Vagina (tissue), 2 donors: ENCODE measurements at places on chromosomes 6 and 20. TPM values are rescaled to one million over a fixed set of nuclear protein-coding genes. Genes with fewer than 3 reads are reported as not detected.

Gene MICB
- total RNA-seq = 3.2 TPM

Gene SMPDL3A
- 44.7 TPM for total RNA-seq

Gene GPLD1
- total RNA-seq = 15.7 TPM

Gene SMOC2
- 22.1 TPM for total RNA-seq

Gene GRM4
- not detected for total RNA-seq

- DNase-seq = no peak
These were observed 52.9 kb downstream of the ATP9A start for GRCh38 chr20:51715163-51715855.

GRCh38 chr6:16476861-16477260 lies 238.5 kb downstream of the GMPR start:
- DNase-seq = no peak

GRCh38 chr20:49610691-49611538 lies 43.0 kb upstream of the PTGIS start:
- no peak for DNase-seq

GRCh38 chr6:123777563-123777962 lies 26.1 kb upstream of the NKAIN2 start:
- DNase-seq = no peak

GRCh38 chr6:150312844-150313584 lies 55.8 kb upstream of the IYD start:
- DNase-seq = no peak

DNA sequence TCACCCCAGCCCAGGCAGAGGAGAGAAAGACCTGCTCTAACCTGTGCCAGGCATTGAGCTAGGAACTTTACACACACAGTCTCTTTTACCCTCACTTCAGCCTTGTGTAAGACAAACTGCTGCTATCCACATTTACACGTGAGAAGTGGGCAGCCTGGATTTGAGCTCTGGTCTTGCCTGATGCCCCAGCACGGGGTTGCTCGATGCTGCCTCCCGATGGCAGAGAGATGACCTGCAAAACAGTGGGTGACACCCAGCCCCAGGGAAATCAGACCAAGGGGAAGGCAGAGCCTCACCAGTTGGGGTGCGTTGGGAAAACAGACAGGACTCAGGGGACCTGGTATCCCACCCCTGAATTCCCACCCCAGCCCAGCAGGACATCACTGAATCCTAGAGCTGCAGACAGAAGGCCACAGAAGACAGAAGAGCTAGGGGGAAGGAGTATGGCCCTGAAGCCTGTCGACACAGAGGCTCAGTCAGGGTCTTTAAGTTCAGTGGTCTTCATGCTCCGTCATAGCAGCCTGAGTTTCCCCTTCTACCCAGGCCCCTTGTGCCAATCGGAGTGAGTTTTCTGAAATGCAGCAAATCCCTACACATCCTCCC lies 990 bp downstream of the BPI start:
- DNase-seq = no peak

- DNase-seq = no peak
These were observed 19.9 kb upstream of the MYT1 start for GRCh38 chr20:64144144-64144912.

- DNase-seq = no peak
These were observed 447.5 kb upstream of the HSF2 start for GRCh38 chr6:121951918-121952379.

GRCh38 chr6:42714098-42714761 lies 8.2 kb downstream of the PRPH2 start:
- DNase-seq = no peak
